ENCODE measurements at places on chromosomes 1 and 21. TPM values are rescaled to one million over a fixed set of nuclear protein-coding genes. Genes with fewer than 3 reads are reported as not detected.

ATAD3C gene
- total RNA-seq: not detected

HCRTR1 gene
- not detected for total RNA-seq

GPR37L1 gene
- not detected for total RNA-seq

TACSTD2 gene
- total RNA-seq: 0.04 TPM

NECTIN4 gene
- total RNA-seq: 0.27 TPM

WDR4 gene
- 18.8 TPM for total RNA-seq

CYP4A22 gene
- not detected for total RNA-seq

RALGPS2 gene
- 30.4 TPM for total RNA-seq

BOLA1 gene
- 6.8 TPM for total RNA-seq

PIK3CD gene
- total RNA-seq: 8.9 TPM
